Endothelial cell of umbilical vein (primary cell): ENCODE measurements at places on chromosomes 3 and 15. TPM values are rescaled to one million over a fixed set of nuclear protein-coding genes. Genes with fewer than 3 reads are reported as not detected.

DNA sequence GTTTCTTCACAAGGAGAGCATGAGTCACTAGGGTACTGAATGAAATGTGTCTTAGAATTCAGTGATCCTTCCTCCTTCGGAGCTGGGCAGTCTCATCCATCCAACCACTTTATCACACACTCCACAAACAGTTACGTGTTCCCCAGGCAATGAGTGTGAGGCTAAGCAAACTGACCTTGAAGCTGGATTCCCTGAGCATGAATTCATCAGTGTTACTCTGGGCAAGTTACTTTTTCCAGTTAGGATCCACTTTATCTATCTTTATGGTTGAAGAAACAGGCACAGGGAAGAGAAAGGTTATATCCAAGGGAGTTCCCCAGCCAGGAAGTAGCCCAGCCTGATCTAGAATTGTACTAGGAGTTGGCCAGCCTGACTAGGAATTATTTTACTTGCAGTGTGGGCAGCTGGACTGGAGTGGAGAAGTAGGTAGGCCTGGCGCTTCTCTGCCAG, 17.1 kb upstream of the GCNT3 start:
- DNase-seq: peak; percentile 23

DNA sequence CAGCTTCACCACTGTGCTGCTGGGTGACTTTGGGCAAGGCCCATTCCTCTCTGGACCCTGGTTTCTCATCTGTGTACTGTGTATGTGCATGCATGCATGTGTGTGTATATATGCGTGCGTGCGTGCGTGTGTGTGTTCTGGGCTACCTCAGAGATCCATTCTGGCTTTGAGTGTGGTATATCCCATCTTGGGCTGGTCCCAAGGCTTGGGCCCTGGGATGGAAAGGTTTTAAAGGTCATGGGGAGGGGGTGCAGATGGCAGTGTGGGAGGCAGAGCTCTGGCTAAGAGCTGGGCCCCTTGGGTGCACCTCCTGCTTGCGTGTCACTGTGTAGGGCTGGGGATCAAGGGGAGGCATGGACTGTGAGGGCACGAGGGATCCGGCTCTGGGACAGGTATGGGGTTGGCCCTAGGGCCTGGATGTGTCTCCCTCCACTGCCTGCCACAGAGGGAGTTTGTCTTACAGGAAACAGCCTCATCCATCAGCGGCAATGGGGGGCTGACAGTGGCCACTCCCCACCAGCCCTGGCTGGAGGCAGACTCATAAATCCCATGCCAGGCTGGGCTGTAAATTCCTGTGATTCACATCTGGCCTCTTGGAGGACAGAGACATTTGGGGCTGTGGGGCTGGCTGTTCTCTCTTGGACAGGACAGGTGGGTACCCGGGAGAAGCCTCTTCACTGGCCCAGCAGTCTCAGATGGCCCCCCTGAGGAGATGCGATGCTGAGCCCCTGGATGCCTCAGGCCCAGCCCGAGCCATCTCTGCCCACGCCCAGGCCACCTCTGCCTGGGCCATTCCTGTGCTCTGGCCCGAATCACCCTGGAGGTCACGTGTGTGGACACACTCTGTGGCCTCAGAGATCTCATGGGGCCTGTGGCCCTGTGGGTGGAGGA, 21.4 kb upstream of the CSPG4 start:
- DNase-seq: no peak

DNA sequence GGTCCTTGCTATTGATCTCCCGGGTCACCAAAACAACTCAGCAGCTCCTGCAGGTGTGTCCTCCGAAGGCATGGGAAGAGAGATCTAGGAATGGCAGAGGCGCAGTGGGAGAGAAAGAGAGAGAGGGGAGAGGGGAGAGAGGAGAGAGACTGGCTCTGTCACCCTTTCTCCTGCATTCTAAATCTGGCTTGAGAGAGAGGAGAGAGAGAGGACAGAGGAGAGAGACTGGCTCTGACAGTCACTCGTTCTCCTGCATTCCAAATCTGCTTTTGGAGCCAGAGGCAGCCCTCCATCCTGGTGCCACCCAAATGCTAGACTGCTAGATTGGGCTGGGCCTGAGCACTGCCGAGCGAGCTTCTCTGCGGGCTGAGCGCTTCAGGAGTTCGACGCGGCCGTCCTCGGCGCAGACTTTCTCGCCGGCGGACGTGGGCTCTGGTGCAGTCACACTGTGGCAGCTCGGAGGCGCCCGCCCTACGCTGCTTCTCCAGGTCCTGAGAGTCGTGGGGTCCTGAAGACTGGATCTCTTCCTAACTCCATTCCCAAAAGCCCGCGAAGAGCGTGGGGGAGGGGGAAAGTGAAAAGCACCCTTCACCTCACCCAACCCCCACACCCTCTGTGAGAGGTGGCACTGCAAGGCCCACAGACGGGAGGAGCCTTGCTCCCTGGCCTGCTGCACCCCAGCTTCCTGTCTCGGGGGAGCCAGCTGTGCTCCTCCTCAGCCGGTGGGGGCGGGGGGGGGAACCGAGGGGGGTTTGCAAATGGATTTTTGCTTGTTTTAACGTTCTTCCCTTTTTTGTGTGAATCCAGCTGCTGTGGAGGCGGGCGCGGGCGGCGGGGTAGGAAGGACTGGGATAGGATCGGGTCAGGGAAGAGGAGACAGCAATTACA, 222.3 kb downstream of the MEIS2 start:
- DNase-seq: no peak

DNA sequence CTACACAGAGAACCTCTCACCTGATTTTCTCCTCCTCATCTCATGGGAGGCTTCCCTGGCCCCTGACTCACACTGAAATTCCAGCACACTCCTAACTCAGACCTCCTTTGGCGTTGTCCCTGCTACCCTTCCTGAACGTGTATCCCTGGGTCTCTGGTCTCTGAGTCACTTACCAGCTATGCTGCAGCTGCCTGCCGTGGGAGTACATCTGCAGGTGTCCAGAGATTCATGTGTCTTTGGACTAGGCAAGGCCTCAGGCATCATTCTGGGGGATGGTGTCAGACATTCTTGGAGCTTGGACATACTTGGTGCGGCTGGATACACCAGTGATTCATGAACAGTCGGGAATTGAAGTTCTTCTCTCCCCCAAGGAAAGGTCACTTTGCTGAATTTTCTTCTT, 148.8 kb upstream of the TRIM42 start:
- DNase-seq: no peak

Gene NEK10
- polyA plus RNA-seq: 0.24 and 0.32 TPM in 2 replicates

GRCh38 chr15:60591496-60592370, 112.8 kb upstream of the ICE2 start:
- DNase-seq: peak; percentile 53
